LoVo (cell line): ENCODE measurements at places on chromosomes 12 and 14.

GRCh38 chr12:96375170-96375569 is 25.1 kb downstream of the CDK17 start:
- no peak for DNase-seq

DNA sequence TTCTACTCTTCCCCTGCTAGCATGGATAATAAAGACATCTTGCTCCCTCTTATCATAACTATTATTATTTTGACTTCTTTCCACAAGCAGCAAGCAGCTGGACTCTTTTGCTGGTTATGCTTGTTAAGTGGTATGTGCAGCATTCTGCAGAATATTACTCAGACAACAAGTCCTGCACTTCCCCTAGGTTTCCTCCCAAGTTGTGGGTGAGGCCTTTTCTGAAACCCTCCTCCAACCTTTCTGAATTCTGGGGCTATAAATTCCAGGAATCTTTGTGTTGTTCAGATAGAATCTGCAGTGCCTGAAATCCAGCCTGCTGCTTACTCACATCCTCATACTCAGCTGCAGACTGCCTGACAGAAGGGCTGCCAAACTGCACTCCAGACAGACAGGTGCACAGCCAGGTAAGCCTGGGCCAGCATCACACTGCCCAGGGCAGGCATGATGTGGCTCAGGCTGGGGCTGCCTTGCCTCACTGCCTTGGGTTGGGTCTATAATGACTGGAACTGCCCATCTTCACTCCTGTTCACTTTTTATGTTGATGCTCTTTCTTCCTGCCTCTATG is 6.2 kb upstream of the DHRS2 start:
- no peak for DNase-seq

- DNase-seq = no peak
These were observed 5.5 kb downstream of the CEP170B start for GRCh38 chr14:104870368-104871144.

DNA sequence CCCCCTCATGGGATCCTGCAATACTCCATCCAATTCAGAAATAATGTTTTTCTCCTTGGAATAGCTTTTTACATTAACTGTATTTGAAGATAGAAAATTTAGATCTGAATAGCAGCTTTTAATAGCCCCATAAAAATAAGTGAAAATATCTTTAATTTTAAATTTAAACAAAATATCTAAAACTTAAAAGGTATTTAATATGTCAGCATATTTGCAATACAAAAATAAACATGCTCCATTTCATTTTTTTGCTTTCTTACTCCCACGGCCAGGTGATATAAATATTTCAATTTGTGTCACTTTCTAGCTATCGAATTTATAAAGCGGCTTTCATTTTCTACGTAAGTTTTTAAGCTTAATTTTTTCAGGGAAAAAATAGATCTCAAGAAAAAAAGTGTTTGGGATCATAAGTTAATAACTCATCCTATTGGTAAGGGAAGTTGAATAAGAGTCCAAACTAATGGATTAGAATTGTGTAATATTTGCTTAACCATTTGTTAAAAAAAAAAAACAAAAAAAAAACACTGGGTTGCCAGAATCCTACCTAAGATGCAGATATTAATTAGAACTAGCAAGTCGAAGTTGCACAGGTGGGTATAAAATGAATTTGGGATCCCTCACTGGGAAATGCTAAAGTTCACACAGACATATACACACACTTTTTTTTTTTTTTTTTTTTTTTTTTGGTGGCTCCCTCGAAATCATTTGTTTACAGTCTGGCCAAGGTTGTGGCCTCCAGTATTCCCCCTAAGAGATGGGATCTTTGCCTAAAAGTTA is 47.6 kb downstream of the PPP2R5C start:
- no peak for DNase-seq

DNA sequence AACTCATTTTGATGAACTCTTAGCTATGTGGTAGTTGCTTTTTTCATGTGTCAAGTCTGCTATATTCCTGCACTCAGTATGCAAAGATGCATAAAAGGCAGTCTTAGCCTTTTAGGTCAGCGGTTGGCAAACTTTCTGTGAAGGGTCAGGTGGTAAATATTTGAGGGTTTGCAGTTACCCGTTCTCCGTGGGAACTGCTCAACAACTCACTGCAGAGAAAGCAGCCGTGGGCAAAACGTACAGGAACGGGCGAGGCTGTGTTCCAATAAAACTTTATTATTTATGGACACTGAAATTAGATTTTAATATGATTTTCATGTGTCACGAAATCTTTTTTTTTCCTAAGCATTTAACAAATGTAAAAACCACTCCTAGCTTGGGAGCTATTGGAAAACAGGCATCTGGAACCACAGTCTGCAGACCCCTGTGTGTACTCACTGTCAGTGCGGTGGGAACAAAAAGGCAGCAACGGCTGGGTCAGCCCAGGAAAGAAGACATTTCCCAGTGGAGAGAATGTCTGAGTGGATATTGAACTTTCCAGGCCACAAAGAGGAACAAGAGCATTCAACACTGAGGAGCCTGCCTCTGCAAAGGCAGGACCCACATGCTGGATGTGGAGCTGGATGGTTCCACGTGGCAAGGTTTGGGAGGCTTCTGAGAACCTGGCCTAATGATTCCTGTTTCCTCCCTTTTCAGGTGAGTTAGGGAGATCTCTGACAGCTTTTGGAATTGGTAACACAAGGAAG is 3.5 kb upstream of the ACACB start:
- DNase-seq = no peak

DNA sequence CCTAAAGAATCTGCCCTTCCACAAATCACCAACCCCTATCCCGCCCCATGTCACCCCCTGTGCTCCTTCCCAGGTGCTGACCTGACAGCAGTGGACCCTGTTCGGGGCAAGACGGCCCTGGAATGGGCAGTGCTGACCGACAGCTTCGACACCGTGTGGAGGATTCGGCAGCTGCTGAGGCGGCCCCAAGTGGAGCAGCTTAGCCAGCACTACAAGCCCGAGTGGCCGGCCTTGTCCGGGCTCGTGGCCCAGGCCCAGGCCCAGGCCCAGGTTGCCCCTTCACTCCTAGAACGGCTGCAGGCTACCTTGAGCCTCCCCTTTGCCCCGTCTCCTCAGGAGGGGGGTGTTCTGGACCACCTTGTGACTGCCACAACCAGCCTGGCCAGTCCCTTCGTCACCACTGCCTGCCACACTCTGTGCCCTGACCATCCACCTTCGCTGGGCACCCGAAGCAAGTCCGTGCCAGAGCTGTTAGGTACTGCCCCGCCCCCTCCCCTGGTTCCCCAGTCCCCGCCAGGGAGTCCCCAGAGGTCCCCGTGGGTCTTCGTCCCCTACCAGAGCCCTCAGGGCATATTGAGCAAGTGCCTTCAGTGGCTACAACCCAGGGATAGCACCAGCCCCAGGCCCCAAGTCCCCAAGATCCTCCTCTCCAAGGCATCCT is 2.7 kb downstream of the ANKRD33 start:
- no peak for DNase-seq

GRCh38 chr12:111692575-111693210 is 6.8 kb downstream of the ACAD10 start:
- no peak for DNase-seq
